ENCODE measurements at places on chromosomes 4 and X.

- DNase-seq: no peak
Measured at GRCh38 chr4:181962321-181962720, 280.9 kb upstream of the TENM3 start.

DNA sequence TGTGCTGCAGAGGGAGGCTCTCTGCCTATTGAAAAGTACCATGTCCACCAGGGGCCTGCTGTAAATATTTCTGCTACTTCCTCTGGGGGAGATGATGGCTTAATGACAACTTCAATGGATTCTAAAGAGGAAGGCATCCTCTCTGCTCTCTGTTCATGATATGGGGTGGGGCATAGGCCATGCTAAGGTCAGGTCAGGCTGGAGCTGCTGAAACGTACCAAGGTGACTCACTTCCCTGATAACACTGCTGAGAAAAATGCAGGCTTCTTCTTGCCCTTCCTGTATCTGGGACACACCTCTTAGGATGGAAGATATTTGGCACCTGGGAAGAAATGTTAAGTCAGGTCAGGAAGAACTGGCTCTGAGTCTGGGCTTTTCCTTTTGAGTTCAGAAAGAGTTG is 31.5 kb downstream of the HS3ST1 start:
- no peak for DNase-seq

DNA sequence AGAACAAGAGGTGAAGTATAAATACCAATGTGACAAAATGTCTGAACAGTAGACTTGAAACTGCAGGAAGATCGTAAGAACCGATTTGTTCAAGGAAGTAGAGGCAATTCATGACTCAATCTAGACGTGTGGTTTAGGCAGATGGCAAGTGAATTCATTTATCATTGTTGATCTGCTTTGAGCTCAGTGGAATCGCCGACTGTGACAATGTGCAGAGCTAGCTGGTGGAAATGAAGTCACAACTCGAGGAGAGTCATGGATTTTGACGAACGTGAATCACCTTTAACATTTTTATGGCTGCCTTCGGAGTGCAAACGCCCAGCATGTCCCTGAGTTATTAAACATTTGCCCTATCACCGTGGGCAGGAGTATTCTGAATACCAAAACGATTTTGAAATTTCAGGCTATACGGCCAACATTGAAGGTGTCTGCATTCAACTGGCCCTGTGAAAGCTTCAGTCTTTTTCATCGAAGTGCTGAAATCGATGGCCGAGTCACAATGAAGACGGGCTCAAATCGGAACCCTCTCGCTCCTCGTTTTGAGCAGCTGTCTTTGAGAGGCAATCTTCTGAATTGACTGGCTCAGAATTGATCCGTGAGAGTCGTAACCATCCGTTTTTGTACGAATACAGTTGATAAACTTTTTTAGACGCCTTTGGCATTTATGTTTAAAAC is 689 bp upstream of the OGT start:
- no peak for DNase-seq

- no peak for DNase-seq
Measured at GRCh38 chrX:109857584-109858228, 124.6 kb upstream of the ACSL4 start.

DNA sequence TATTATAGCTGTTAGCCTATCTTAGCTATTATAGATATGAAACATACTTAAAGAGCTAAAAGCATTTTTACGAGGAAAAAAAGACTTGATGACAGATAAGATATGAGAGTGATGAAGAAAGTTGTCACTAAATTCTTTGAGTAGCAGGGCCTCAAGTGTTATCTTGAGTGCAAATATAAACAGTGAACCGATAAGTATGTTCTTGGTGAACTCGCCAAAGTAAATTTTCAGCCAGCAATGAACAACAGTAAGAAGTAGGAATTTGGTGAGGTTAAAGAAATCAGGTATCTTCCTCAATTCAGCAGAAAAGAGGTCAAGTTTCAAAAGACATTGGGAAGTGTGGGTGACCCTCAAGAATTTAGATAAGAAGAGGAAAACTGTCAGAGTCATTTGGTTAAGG is 471.8 kb upstream of the FTHL17 start:
- DNase-seq: no peak

DNA sequence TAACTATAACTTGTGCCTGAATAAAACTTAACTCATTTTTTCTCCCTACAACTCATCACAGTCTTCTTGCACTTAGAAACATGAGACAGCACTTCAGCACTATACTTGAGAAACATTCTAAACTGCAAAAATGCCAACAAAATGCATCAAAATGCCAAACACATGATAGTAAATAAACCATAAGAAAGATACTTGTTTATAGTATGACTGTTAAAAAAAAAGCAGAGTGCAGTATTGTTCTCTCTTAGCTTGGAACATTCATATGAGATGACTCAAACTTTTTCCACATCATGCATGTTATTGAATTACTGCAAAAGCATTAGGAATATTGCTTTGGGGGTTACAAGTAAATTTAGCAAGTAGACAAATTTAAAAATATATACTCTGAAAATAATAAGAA is 135.7 kb upstream of the ANXA10 start:
- no peak for DNase-seq
